ENCODE measurements at places on chromosomes 2 and 18.

GRCh38 chr18:34049511-34049910 lies 175.2 kb downstream of the NOL4 start:
- DNase-seq, result no peak

DNA sequence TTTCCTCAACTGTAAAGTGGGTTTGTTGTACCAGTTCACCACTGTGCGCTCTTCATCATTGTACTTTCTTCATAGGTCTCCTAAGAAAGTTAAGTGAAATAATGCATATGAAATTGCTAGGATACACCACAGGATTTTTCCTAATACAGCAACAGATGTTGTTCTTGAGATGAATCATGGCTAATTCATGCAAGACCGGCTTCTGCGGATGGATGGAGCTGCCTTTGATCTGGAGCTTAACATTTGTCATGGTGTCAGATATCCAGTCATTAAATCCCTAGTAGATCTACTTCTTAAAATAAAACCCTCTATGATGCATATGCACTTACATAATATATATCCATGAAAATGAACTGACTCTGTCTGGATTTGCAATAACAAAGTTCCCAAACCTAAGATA lies 114.1 kb downstream of the COL6A3 start:
- DNase-seq, result no peak

- DNase-seq, result no peak
These were observed 206.8 kb upstream of the FOSL2 start for GRCh38 chr2:28185891-28186290.

- DNase-seq, result no peak
These were observed 41.1 kb downstream of the SOWAHC start for GRCh38 chr2:109655287-109655686.

DNA sequence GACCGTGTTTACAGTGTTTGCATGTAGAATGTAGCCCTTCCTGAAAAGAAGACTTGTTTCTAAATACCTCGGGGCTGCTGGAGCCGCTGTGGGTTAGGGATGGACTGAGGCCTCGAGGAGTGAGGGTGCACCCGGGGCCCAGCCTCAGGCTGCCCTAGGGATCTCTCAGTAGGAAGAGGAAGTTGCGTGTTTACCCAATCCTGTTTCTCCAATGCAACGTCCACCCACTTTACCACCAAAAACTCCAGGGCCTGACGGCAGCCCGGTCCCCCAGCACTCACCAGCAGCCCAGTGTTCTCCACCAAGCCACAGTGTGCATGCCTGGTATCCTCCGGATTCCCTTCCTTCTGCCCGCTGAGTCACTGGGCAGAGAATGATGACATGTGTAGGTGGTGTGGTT lies 255.8 kb downstream of the GLI2 start:
- DNase-seq, result no peak

GRCh38 chr2:78814331-78814986 lies 211.0 kb upstream of the REG3G start:
- DNase-seq, result no peak

GRCh38 chr2:236785611-236786057 lies 216.0 kb downstream of the ACKR3 start:
- no peak for DNase-seq

DNA sequence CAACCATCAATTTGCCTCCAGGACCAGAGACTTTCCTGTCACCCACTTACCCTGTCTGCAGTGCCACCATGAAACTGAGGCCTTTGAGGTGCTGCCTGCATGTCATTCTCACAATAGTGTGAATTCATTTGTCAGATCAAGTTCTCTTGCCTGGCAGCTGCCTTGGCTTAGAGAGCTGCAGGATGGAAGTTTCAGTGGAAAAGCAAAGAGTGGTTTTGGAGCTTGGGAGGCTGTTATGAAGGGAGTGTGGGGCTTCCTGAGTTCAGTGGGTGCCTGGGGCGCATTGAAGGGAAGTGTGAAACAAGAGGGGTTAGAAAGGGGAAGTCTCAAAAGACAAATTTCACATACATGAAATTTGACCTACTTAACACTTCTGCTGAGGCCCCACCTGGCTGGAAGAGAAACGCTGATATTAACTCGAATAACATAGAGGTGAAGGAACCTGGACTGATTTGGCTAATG lies 7.9 kb upstream of the LBH start:
- no peak for DNase-seq

GRCh38 chr2:76464310-76464709 lies 753.6 kb upstream of the GCFC2 start:
- no peak for DNase-seq

DNA sequence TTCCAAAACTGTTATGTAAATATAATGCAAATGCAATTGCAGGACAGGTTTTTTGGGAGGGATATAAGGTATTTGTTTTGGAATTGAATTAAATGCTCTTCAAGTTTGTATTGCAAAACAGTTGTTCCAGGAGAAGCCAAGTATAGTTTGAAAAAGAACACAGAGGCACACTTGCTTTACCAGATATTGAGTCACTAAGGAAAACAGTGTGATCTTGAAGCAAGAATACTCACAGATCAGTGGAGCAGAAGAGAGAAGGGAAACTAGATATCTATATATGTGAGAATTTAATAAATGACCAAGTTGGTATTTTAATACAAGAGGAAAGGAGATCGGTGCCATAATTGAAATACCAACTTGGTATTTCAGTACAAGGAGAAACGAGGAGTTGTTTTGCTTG lies 178.9 kb downstream of the CAPN13 start:
- DNase-seq, result no peak

GRCh38 chr18:23538870-23539269 lies 35.6 kb downstream of the RMC1 start:
- no peak for DNase-seq

DNA sequence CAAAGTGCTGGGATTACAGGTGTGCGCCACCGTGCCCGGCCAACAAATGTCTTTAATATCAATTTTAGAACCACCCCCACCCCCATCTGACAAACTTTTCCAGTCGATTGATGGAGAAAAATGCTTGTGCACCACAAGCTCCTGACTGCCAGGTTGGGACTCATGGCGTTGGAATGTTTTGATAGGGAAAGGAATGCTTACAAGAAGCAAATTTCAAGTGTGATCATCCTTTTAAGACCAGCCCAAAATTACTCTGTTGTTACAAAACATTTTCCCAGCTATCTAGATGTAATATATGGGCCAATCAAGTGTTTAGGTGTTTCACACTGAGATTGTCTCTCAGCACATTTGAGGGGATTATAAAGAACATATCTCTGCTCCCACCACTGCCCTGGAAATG lies 45.2 kb downstream of the UBXN4 start:
- DNase-seq, result no peak

DNA sequence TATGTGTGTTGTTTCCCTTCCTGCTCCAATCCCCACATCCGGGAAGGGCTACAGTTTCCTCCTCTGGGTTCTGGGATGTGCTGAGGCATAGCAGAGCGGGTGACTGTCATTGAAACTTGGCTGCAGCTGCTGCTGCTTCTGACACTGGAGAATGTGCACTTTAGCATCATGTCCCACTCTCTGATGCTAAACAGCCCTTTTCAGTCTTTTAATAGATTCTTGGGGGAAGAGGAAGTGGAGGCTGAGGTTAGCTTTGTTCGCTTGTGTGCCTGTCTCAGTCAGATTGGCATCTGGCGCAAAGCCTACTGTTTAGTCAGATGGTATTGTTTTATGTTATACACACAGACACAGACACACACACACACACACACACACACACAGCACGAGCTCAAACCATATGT lies 136.5 kb upstream of the RND3 start:
- DNase-seq, result no peak

GRCh38 chr2:240572141-240573031 lies 4.1 kb downstream of the RNPEPL1 start:
- DNase-seq, result no peak

DNA sequence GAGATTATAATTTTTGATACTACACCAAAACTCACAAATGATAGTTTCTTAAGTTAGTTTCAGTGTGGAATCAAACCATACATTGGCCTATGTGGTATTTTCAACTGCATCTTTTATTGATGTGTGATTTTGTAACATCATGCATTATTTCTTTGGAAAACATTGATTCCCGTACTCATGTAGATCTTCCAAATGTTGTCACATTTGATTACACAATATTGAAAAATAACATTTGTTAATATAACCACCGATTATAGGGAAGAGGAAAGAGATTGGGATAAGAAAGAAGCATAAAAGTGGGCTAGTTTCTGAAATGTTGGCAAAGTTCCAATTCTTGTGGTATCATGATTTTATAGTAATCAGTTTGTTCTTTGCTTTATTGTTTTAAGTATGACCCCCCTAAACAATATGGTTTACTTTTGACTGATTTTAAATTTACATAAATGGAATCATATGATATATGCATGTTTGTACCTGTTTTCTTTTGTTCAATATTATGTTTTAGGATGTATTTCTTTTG lies 117.2 kb upstream of the OTX1 start:
- DNase-seq, result no peak

GRCh38 chr2:55796121-55796520 lies 102.5 kb upstream of the PNPT1 start:
- DNase-seq, result no peak

- no peak for DNase-seq
These were observed 48.2 kb downstream of the ADI1 start for GRCh38 chr2:3470856-3471737.

GRCh38 chr2:187857826-187858225 lies 303.6 kb upstream of the TFPI start:
- DNase-seq, result no peak

DNA sequence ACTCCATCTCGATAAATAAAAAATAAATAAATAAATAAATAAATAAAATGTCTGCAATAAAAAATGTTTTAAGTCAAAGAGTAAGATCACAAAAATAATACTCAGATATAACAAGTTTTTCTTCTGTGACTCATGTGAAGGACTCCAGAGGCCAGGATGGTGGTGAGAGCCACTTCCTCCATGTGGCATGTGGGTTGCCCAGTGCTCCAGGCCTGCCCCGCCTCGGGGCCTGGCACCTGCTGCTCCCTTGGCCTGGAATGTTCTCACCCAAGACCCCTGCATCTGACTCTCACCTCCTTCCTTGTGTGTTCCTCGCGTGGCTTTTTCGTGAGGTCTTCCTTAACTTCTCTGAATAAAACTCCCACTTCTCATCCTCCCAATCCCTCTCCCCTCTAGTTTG lies 77.4 kb upstream of the LDLRAD4 start:
- no peak for DNase-seq

DNA sequence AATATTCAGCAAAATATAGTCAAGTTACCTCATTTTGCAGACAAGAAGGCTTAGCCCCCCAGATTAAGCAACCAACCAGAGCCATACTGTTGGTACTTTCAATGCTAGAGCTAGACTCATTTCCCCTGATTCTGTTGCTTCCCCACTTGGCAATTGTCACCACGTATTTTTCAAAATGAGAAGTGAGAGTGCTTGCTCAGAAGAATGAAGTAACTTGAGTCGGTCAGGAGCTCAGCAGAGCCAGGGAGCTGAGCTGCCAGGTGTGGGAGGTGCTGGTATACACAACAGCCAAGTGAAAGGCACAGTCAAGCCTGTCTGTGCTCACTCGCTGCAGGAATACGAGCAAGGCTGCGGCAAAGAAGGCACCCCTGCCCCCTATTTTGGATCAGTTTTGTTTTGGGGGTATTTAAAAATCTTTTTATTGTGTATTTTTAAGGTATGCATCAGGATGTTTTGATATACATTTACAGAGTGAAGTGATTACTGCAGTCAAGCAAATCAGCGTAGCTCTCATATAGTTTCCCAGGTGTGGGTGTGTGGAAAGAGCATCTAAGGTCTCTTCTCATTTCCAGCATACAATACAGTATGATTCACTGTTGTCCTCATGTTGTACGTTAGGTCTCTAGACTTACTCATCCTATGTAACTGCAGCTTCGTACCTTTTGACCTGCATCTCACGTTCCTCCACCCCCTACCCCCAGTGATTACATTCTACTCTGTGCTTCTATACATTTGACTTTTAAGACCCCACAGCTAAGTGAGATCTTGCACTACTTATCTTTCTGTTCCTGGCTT lies 62.4 kb downstream of the MRPS9 start:
- DNase-seq, result no peak

- DNase-seq, result no peak
These were observed 431.2 kb upstream of the CHST9 start for GRCh38 chr18:27616324-27616723.

DNA sequence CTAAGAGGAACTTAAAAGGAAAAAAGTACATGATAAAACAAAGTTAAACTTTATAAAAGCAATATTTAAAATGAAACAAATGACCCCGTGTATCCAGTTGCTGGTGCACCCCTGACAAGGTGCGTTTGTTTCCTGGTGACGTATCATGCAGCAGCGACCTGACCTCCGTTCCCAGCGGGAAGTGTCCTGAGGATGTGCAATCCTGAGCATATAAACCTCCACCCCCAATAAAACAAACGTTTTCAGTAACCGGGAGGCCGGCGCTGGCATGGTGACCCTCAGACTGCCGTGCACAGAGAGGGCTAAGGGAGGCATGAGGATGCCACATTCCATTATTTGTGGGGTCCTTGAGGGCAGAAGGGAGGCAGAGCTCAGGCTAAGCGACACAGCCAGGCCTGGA lies 14.8 kb downstream of the SLC66A2 start:
- DNase-seq, result no peak

GRCh38 chr2:99140860-99141109 lies 722 bp upstream of the C2orf15 start:
- no peak for DNase-seq

DNA sequence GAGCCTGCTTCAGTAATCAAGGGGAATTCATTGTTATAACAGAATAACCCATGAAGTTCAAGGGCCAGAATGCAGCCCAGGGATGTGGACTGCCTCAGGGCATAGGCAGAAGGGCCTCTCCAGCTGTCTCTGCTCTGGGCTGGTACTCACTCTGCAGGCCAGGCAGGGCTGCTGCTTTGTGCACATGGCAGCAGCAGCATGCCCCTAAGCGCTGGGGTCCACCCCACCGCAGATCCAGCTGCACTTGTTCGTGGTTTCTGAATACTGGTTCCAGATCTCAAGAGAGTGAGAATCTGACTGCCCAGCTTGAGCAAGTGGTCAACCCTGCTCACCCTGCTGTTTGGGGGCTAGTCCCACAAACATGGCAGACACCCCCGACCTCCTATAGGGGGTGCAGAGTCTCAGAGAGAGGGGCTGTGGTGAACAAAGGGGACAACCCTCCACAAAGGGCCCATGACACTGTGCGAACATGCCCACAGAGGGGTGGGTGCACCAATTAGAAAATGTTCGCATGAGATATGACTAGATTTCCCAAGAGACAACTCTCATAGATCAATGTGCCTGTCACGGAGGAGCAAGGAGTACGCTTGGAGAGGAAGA lies 87.3 kb downstream of the ACTR3 start:
- no peak for DNase-seq

GRCh38 chr2:41907771-41908207 lies 140.0 kb upstream of the PKDCC start:
- DNase-seq, result no peak

DNA sequence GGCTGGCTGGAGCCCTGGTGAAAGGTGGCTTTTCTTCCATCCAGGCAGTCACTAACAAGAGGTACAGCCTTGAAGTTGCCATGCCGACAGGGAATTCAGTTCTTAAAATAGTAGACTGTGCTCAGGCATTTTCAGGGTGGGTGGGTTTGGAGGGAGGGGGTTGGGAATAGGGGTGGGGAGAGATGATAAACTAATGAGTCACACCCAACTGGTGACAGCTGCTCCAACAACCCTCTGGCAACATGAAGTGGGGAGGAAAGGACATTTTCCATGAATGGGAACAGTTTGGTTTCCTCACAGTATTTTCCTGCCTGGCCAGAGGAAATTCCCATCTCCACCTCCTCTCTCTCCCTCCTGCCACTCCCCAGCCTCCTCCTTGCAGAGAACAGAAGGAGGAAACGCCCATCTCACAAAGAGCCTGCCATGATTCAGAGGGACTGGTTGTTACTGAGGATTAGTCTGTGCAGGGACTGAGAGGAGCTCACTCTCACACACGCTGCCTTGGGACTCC lies 113.0 kb upstream of the SLC1A4 start:
- DNase-seq, result no peak

- DNase-seq, result no peak
These were observed 46.8 kb upstream of the MBOAT2 start for GRCh38 chr2:9050122-9050809.

Data from activated CD8-positive, alpha-beta memory T cell treated with anti-CD3 and anti-CD28 coated beads for 4 hours (primary cell).